ENCODE measurements at places on chromosomes 2 and 18.

DNA sequence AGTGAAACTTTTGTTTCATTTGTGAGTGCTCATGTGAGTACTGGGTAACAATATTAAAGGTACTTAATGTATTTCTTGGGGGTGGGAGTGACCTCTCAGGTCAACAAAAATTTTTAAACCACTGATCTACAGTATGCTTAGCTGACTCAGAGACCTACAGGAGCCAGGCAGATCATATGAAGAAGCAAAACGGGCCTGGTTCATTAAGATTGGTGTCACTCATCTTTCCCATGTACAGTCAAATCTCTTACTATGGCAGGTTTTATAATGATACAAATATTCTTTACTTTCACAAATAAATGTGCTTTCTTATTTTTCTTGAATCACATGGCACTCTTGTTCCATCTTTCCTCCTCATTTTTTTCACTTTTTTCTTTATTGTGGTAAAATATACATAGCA, 7.7 kb upstream of the TMSB10 start:
- no peak for DNase-seq

- DNase-seq = no peak
These were observed 675 bp downstream of the FZD5 start for GRCh38 chr2:207768866-207769596.

DNA sequence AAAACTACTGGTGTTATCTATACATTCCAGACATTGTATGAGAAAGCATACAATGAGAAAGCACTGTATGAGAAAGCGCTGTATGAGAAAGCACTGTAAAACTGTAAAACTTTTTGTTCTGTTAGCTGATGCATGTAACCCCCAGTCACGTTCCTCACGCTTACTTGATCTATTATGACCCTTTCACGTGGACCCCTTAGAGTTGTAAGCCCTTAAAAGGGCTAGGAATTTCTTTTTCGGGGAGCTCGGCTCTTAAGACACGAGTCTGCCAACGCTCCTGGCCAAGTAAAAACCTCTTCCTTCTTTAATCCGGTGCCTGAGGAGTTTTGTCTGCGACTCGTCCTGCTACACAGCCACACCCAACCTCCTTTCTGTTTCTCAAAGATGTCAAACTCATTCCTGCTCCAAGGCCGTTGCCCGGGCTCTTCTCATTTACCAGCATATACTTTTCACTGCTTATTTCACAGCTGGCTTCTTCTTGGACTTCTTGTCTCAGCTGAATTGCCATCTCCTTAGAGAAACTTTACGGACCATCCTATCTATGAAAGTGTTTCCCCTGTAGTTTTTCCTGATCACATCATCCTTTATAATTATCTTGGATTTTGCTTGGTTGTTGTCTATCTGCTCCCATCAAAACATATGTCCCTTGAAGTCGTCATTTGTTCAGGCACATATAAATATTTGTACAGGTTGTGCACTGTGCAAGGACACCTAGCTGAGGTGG, 29.8 kb upstream of the YES1 start:
- DNase-seq = no peak

GRCh38 chr2:8740136-8740535, 58.3 kb downstream of the ID2 start:
- DNase-seq = no peak

DNA sequence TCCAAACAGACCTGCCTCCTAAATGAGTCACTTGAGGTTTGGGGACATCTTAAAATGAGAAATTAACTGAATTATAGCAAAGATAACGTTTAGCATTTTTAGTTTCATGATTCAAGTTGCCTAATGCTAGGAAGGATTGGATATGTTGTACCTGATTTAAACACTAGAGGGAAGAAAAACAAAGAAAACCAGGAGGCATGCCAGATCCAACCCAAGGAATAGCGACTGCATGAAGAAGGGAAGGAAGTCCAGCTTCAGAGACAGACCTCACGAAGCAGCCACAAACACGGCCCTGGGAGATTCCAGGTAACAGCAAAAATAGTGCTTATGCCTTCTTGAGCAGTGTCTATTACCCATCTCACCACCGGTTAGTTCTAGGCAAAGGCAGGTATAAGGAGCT, 499.9 kb upstream of the SPHKAP start:
- DNase-seq = peak; percentile 31

DNA sequence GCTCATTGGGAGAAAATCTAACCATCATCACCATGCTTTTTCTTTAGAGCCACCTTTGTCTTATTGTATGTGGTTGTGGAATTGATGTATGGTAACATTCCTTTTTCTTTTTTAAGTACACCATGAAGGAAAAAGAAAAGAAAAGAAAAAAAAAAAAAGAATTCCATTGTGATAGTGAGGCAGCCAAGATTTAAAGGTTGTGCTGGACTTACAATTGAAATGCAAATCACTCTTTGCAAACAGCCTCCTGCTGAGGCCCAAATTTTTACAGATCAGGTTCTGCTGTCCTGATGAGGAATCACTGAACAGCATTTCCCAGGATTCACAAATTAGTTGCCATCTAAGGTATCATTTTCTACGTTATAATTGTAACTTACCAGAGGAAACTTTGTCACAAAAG, 1101.0 kb upstream of the FANCL start:
- no peak for DNase-seq

DNA sequence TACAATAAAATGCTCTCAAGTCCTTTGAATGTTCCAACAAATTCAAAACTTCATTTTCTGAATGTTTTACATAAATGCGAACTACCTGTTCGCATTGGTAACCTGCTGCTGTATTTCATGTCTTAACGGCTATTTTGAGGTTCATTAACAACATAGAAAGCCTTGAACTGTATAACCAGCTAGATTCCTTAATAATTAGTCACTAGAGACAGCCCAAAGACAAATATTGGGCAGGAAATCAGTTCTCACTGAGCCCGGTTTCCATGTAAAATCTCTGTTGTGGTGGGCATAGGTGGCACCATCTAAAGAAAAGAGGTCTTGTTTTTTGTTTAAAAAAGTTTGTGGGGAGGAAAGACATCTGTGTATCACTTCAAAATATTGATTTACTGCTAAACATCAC, 29.2 kb downstream of the PDIA6 start:
- DNase-seq = no peak

DNA sequence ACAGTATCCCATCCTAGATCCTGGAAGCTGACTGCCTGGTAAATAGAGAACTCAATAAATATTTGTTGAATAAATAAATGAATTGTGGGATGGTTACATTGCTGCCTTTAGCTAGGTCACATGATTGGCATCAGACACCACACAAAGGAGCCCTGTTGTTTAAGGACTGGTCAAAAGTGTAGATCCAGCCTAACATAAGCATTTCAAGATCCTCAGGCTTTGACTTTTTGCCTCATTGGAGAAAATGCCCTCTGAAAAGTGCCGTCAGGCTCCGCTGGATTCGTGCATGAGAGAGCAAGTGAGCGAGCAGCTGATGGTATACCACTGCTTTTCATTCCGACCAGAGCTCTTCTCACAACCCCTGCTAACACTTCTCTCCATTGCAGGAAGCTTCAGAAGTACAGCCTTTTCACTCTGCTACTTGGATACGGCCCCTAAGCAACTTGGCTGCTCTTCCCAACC, 1.3 kb upstream of the ZNF24 start:
- peak; percentile 27 for DNase-seq

DNA sequence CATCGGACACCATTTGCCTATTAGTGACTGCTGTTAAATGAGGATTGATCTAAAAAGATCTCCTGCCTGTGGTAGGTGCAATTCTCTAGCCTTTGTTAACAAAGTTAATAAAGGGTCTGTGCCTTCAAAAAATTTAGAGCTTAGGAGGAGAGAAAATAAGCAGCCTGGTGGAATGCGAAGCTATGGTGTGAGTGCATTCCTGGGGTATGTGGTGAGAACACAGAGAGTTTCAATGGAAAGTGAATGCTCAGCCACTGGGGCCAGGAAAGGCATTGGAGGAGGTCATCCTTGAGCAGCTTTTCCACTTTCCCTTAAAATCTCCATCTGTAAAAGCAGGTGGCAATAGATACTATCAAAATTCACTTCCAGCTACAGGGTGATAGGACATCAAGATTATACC, 331.2 kb upstream of the LRATD1 start:
- DNase-seq = no peak

- no peak for DNase-seq
These were observed 623.2 kb downstream of the IRS1 start for GRCh38 chr2:226176283-226176984.

GRCh38 chr2:77007686-77008085, 514.5 kb downstream of the LRRTM4 start:
- no peak for DNase-seq

DNA sequence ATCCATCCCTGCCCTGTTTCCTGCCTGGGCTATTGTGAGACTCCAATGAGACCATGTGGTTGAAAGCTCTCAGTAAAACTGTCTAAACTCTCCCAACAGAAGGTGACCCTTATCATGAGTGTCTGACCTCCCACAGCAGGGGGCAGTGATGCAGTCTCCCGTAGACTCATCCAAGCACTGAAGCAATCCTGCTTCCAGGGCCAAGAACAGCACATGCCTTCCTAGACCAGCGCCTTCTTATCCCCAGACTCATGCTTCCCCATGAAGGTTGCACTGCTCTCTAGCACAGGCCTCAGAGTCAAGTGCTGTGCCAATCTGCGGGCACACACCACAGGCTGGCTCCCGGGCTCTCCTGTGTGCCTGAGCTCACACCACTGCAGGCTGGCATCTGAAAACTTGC, 112.3 kb downstream of the TNS1 start:
- DNase-seq = no peak

DNA sequence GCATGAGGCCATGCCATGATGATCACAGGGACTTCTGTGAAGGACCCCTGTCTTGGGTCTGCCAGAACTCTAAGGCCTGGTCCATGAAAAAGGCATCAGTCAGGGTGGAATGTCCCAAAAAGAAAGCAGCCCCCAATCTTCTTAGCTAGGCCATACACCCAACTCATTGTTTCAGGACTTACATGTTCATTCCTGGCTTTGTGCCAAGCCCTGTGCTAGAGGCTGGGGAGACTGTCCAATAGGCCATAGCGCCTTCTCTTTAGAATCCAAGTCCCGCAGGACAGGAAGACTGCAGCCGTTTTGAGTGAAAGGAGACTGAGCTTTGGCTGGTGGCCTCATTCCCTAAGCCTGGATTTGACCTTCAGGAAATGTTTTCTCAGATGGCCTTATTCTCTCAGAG, 247.3 kb downstream of the PRKCE start:
- DNase-seq = no peak

DNA sequence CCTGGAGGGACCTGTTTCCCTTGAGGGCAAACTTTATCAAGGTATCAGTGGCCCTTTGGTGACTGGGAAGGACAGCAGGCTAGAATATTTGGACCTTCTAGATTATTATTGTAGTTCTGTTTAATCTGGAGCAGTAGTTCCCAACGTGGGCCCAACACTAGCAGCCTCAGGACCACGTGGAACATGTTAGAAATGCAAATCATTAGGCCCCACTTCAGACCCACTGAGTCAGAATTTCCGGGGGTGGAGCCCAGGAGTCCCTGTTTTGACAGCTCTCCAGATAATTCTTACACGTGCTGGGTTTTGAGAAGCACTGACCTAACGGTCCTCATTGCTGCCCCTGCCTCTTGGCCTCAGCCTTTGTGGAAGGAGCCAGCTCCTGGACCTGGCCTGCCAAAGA, 25.5 kb upstream of the DYNC2LI1 start:
- no peak for DNase-seq

DNA sequence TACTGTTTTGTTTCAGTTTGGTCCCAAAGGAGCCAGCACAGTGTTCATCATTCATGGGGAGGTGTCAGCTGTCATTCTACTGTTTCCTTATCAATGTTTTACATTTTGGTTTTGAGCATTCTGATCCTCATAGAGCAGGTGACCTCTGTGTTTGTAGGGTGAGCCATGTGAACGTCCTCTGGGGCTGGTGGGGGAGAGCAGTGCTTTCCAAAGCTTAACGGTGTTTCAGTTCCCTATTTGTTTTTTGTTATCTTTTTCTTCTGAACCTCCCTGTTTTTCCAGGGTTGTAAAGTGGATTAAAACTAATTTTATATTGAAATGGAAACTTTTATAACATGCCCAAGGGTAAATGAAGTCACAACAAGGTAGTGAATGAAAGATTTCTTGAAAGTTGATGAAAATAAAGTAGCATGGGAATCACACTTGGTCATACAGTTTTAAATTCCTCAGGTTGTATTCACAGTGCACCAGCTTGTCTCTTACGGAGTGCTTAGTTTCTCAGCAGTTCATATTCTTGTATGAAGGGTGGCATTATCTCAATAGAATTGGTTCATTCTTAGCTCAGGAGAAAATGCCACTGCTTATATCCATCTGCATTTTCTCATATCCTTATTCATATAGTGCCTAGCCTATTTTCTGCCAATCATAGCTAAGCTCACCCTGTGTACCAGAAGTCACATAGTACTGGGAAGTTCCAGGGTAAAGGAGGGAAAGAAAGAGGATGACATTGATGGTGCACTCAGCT, 54.5 kb downstream of the MAP4K4 start:
- DNase-seq = no peak

GRCh38 chr18:73944715-73945114, 202.9 kb downstream of the FBXO15 start:
- DNase-seq = no peak

DNA sequence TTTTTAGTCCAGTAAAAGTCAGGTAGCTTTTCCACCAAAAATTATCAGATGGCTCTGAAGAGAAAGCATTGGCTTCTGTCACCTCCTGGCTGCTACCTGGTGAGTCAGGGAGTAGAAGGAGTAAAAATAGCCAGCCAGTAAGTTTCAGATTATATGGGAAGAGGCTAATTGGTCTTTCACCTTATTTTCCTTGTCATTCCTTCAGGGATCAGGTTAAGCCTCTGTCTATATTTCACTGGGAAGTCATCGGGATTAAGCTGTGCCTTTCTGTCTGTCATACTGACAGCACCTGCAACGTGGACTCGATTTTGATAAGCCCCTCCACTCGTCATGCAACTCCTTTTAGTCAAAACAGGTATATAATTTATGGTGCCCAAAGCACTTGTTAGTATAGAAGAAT, 380.7 kb upstream of the CELF4 start:
- DNase-seq = peak; percentile 21

- no peak for DNase-seq
These were observed 295.2 kb downstream of the NYAP2 start for GRCh38 chr2:225694664-225695063.

DNA sequence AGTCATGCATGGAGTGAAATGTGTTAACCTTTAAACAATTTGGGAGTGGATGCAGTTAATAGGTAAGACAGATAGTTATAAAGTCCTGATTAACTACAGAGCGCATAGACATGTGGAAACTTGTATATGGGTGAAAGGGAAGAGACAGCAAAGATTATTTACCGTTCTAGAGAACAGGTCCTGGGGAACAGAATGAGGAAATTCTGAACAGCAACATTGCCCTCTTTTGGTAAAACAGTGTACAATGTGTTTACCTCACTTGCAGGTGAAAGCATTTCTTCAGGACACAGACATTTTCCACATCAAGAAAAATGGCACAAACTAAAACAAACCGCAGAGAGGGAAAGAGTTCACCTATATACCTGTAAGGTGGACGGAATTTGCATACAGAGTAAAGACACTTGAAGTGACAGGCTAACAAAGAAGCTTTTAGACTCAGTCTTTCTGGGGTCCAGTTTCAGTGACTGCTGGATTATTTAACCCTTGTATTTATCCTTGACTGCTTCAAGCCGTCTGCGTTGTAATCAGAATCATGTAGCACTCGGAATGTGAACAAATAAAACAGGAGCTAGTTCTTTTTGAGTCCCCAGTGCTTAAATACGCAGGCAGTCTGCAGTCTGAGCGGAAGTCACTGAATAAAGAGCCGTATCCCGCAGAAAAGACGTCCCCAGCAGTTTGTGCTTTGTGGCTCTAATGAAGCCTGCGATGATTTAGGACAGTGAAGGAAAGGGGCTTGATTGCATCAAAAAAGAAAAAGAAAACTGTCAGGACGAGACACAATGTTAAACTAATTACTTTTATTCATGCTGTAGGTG, 364.8 kb upstream of the GALNT5 start:
- peak; percentile 95 for DNase-seq

GRCh38 chr2:207624185-207625013, 795 bp downstream of the METTL21A start:
- DNase-seq = peak; percentile 66

Data from G401 (cell line).